Activated T-cell treated with anti-CD3 and anti-CD28 coated beads, Interleukin-2, amount 50 U/mL, for 72 hours (primary cell): ENCODE measurements at places on chromosomes 6 and 20. TPM values are rescaled to one million over a fixed set of nuclear protein-coding genes. Genes with fewer than 3 reads are reported as not detected.

DNA sequence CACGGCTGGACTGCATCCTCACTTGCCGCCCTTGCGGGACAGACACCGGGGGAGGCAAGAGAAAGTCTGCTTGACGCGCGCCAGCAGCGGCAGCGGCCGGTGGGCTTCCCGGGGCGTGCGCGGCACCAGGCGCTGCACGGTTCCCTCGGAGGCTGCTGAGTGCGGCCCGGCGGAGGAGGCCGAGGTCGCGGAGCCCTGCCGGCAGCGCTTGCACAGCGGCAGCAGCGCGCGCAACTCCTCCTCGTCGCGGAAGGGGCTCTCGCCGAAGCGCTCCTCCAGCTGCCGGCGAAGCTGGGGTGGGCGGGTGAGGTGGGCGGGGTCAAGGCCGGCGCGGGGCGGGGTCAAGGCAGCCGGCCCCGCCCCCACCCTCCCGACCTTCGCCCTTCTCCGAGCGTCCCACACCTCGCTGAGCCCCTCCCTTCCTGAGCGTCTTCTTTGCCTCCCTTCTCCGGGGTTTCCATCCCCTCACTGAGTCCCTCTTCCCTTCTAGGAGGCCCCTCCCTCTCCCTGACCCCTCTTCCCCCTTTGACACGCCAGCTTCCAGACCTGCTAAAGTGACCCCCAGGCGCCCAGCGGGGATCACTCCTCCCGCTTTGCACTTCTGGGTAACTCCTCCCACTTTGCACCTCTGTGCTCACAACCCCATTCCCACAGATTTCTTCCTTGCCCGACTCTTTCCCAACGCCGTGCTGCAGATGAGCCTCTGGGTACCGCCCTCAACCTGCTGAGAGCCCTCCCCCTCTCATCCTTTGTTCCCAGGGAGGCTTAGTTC lies 8.8 kb downstream of the DUSP15 start:
- DNase-seq = peak; percentile 68

DNA sequence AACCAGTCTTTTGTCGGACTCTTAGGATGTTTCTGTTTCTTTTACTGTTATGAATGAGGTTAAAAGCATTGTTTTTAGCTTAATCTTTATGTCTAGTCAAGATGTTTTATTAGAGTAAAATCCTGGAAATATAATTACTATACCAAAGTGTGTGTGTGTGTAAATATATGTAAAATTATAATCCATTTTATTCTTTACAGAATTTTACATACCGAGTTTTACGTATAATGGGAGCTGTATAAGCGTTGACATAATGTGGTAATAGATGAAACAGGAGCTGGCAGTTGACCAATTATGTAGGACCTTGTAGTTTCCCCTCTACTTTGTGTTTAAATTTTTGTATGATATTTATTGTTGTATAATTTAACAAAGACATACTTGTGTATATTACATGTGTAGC lies 16.7 kb downstream of the MAP3K4 start:
- no peak for DNase-seq

AIF1 gene
- total RNA-seq = 68.7 TPM

DNA sequence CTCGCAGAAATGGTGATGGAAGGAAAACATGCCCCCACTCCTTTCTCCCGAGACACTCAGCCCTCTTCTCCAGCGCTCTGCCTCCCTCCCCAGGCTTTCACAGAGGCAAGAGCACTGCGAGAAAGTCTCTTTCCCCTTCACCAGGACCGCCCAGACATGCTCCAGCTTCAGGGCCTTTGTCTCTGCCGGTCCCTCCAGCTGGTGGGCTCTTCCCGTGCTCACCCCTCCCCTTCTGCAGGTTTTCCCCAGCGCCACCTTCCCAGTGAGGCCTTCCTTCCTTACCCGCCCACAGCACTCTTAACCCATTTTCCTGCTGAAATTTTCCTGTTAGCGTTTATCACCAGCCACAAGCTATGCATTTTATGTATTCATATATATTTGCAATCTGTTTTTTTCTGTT lies 86.2 kb downstream of the TFAP2C start:
- DNase-seq = no peak

DNA sequence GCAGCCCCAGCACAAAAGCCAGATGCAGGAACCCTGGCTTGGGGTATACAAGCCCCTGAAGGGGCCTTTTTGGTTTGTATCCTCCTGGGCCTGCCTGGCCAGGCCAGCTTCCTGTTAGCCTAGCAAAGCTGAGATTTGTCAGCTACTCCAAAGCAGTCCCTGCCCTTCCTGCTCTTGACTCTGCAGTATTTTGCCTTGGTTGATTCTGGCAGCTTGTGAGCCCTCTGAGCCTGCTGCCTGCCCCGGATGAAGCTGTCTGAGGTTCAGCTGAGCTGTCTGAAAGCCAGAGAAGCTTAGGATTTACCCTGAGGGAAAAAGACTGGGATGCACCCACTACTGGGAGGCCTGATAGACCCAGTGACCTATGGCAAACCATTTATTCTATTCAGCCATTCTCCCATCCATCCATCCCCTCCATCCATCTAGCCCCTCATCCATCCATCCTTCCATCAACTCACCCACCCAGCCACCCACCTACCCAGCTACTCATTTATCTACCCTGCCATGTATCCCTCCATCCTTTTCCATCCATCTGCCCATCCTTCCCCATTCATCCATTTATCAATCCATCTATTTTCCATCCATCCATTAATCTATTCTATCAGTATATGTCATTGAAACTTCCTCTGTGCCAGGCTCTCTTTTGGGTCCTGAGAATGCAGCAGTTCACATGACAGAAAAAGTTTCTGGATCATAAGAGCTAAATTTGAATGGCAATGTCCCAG lies 307.5 kb downstream of the DHX35 start:
- DNase-seq = no peak

PPP1R3D gene
- 6.2 TPM for total RNA-seq

GRCh38 chr6:82216549-82216948 lies 31.0 kb downstream of the IBTK start:
- no peak for DNase-seq

GRCh38 chr6:134511984-134512683 lies 194.2 kb upstream of the SGK1 start:
- DNase-seq = no peak

SYNCRIP gene
- 90.2 TPM for total RNA-seq

PROCR gene
- 1.1 TPM for total RNA-seq

RAB44 gene
- 0.05 TPM for total RNA-seq

GSTA3 gene
- not detected for total RNA-seq

- DNase-seq = no peak
These were observed 34.9 kb upstream of the FOXC1 start for GRCh38 chr6:1574890-1575209.

- DNase-seq = no peak
These were observed 247.9 kb downstream of the ZFAND3 start for GRCh38 chr6:38067263-38067980.

GRCh38 chr6:29589423-29590048 lies 4.6 kb downstream of the OR2H2 start:
- peak; percentile 54 for DNase-seq

SUMO4 gene
- total RNA-seq = 7.2 TPM

- DNase-seq = no peak
These were observed 26.5 kb downstream of the ULBP1 start for GRCh38 chr6:149990212-149990660.

GRCh38 chr20:38985603-38986170 lies 23.5 kb downstream of the DHX35 start:
- no peak for DNase-seq

- no peak for DNase-seq
These were observed 1295.6 kb upstream of the CITED2 start for GRCh38 chr6:140670021-140670420.

DNA sequence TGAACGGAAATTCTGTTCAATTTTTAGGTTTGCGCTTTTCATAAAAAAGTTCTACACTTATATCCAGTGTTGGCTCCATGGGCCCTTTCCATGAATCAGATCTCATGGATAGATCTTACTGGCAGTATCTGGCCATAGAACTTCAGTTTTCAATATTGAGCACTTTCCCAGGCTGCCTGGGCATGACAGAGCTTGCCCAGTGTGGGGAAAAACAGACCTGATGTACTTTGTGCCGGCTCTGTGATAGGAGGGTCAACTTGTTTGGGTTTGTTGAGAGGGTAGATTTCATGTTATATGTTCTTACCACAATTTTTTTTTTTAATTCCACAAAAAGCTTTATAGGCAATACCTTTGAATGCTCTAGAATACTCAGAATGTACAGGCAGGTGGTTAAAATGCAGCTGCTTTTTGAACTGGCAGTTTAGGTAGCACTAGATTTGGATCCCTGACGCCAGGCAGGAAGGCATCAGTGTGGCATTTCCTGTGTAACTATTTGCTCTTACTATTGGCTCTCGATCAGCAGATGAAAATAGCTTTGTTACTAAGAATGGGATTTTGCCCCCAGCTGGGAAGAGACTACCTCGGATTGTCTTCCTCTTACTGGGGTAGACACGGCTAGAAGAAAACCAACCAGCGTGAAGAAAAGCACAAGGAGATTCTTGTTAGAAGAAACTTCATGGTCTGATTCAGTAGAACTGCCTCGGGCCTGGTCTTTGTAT lies 404.9 kb upstream of the SOX4 start:
- no peak for DNase-seq

DNA sequence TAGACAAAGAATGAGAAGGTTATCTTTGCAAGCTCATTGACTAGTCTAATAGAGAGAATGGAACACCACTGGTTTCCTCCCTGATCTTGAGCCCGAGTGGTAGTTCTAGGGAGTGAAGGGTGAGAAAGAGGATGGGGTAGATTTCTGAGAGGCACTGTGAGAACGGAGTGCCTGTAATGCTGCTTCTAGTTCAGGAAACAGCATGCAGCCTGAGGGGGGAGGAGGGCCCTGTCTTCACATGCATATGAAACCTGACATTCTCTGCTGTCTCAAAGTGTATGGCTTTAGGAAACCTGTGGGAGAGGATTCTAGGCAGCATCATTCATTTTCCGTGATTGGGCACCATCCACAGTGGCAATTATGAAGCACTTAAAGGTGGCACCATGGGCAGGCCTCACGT lies 259.4 kb upstream of the MAN1A1 start:
- DNase-seq = no peak

GRCh38 chr6:48021904-48022303 lies 89.1 kb downstream of the PTCHD4 start:
- DNase-seq = no peak

MCCD1 gene
- not detected for total RNA-seq

AGER gene
- total RNA-seq = 48.0 TPM

GRCh38 chr6:125784365-125784764 lies 6.4 kb upstream of the NCOA7 start:
- DNase-seq = no peak

DNA sequence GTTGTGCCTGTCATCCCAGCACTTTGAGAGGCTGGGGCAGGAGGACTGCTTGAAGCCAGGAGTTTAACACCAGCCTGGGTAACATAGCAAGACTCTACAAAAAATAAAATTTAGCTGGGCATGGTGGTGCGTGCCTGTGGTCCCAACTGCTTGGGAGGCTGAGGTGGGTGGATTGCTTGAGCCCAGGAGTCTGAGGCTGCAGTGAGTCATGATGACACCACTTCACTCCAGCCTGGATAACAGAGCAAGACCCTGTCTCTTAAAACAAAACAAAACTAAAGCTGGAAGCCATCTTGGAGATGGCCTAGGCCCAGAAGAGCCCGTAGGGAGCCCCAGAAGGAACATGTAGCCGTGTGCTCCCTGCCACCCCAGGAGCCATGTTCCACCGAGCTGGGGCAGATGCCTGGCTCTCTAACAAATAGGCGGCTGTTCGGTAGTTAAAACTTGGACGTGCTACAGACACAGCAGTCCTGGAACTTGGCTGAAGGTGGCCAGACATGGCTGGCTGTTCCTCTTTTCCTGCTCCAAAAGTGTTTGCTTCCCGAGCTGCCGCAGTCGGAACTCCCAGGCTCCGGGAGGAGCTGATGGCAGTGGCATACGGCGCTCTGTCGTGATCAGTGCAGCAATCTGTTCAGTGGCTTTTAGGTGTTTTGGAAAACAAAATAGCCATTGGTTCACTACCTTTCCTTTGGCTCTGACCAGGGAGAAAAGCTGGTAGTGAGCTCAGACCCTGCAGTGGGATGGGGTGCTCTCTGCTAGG lies 37.0 kb downstream of the DYNLT1 start:
- DNase-seq = no peak

GRCh38 chr20:48411919-48412522 lies 415.8 kb downstream of the PREX1 start:
- DNase-seq = no peak

- DNase-seq = no peak
These were observed 4.8 kb downstream of the NFYA start for GRCh38 chr6:41077536-41077935.

DNA sequence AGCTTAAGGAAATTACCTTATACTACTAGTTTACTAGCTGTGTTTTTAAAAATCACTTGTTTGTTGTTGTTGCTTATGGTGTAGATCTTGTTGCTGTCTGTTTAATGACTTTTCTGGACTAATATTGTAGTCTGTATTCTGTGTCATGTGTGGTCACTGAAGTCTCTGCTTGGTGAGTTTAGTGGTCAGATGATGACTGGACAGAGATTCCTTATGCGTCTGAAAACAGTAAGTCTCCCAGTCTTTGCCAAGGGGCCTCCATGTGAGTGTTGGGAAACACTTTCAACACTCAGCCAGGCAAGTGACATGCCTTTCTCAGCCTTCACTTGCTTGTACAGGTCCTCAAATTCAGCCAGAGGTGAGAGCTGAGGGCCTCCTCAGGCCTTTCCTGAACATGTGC lies 256.9 kb upstream of the RNF24 start:
- DNase-seq = no peak

GRCh38 chr6:11042750-11043377 lies 1.2 kb downstream of the ELOVL2 start:
- no peak for DNase-seq

- DNase-seq = no peak
These were observed 206.4 kb upstream of the HDDC2 start for GRCh38 chr6:125507987-125508655.

DNA sequence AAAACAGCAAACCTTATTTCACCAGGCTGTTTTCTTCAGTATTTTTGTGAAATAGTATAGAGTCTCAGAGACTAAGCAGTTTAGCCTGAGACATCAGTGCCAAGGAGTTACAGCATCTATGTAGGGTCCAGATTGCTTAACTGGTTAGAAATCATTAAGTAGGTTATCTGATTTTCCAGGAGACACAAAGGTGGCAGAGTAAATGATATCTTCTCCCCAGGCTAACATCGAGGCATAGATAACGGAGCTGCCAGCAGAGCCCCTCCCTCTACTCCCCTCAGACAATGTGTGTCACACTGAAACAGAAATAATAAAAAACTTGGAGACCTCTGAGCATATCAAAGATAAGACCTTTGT lies 473.0 kb upstream of the CITED2 start:
- DNase-seq = no peak

MROH8 gene
- 5.2 TPM for total RNA-seq

DNA sequence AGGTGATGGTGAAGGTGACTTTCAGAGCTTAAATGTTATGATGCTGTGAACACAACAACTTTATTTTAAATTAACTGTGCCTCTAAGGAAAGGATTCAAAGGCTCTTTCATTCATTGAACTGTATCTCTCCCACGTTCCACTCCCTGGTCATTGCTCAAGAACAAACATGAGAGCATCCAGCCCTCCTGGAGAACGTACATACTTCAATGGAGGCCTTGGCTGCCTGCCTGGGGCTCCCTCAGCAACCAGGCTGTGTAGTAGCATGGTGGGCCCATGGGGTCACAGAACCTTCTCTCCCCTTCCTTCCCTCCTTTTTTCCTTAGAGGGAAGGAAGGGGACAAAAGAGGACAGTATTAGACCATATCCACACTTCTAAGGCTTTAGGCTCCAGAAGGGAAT lies 234.3 kb downstream of the CDC5L start:
- no peak for DNase-seq

GRCh38 chr6:86453232-86453631 lies 484.1 kb upstream of the HTR1E start:
- no peak for DNase-seq

GRCh38 chr6:28357036-28357435 lies 7.3 kb downstream of the ZKSCAN3 start:
- DNase-seq = no peak

GRCh38 chr6:100134703-100135102 lies 140.7 kb upstream of the MCHR2 start:
- DNase-seq = no peak
